ENCODE measurements at places on chromosomes 13 and 19.

DNA sequence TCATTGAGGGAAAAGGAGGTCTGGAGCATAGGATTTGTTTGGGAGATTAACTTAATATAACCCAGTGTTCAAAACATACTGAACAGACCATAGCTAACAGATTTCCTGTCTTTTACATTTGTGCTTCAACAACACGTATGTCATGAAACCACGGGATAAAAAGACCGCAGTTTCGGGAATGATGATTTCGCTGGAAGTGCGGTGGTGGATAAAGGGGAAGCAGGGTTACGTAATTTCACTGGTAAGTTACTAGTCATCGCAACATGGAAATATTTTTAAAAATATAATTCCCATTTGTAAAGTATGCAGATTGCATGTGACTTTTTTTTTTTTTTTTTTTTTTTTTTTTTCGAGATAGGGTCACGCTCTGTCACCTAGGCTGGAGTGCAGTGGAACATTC lies 237.4 kb downstream of the LMO7 start:
- DNase-seq: no peak

GRCh38 chr19:45413497-45413896 lies 7.1 kb downstream of the POLR1G start:
- no peak for DNase-seq

DNA sequence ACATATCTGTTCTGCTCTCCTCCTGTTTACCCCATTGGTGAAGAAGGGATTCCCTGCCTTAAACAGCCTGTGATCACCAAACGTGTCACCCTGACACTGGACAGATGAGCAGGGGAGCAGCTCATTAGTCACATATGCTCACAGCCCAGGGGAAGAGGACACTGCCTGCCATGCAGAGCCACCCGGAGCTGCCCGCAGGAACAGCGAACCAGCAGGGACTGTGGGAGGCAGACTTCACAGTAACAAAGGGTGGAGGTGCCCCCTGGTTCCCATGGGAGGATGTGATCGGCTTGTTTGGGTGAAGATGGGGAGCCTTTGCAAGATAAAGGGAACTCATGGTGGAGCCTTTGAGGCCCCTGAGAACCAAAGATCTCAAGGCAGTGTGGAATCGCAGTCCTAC lies 88.6 kb upstream of the FARP1 start:
- DNase-seq: no peak

- no peak for DNase-seq
Measured at GRCh38 chr13:27001705-27002104, 169.9 kb downstream of the USP12 start.

DNA sequence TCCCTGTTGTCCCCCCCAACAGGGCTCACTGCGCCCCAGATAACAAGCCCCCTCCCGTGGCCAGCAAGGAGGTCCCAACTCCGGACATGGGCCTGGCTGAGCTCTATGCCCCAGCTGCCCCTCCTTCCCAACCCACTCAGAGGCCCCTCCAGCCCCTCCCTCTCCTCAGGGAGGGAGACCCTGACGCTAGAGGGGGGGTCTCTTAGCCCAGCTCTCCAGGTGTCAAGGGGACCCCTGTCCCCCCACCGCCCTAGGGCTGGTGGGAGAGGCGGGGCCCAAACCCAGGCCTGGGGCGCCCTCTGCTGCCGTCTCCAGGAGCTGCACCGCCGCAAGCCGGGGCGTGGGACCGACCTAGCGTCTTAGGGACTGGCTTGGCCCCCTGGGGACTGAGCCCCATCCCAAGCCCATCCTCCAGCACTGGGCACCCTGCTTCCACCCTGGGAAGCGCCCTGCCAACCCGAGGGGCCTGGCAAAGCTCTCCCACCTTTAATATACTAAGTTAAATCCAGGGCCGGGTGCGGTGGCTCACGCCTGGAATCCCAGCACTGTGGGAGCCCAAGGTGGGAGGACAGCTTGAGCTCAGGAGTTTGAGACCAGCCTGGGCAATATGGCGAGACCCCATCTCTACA lies 1.4 kb downstream of the GRIN3B start:
- DNase-seq: no peak

DNA sequence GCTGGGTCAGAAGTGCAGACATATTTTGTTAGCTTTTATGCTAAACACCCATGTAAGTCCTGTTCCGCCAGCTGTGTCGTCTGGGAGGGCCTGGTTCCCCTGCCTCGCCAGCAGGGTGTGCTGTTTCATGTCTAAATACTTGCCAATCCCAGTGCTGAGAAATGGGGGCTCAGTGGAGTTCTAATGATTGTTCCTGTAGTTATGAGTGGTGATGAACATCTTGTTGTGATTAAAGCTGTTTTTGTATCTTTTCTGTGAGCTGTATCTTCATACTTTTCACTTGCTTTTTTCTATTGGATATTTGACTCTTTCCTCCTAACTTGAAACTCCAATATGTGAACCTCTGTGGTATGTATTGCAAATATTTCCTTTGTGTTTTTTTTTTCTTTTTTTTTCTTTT lies 32.7 kb downstream of the KDM4B start:
- DNase-seq: no peak
